Colonic mucosa (tissue), 4 donors: ENCODE measurements at places on chromosomes 4 and X. TPM values are rescaled to one million over a fixed set of nuclear protein-coding genes. Genes with fewer than 3 reads are reported as not detected.

DNA sequence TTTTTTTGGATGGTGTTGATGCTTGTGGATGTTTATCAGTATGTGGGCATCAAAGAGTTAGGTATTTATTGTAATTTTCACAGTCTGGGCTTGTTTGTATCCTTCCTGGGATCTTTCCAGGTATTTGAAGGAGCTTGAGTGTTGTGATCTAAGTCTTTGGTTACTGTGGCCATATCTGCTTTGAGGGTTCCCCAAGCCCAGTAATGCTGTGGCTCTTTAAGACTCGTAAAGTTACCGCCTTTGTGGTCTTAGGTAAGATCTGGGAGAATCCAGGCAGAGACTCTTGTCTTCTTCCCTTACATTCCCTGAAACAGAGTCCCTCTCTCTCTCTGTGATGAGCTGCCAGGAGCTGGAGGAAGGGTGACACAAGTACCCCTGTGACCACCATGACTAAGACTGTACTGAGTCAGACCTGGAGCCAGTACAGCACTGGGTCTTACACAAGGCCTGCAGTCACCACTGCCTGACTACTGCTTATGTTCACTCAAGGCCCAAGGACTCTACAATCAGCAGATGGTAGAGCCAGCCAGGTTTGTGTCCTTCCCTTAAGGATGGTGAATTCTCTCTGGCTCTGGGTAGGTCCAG is 62.2 kb downstream of the FMR1NB start:
- H3K4me3 ChIP-seq = no peak overlapping the region
- H3K27ac ChIP-seq = no peak overlapping the region
- no peaks in the 10 kb centered on the region for H3K4me1 ChIP-seq
- no peak for DNase-seq

GRCh38 chr4:148021686-148022085 is 289.8 kb downstream of the ARHGAP10 start:
- DNase-seq = no peak
- H3K4me1 ChIP-seq = no peaks in the 10 kb centered on the region
- H3K36me3 ChIP-seq = no peaks in the 10 kb centered on the region
- H3K27me3 ChIP-seq = no peaks in the 10 kb centered on the region

GRCh38 chr4:184460499-184461285 is 13.7 kb downstream of the IRF2 start:
- no peaks in the 10 kb centered on the region for H3K36me3 ChIP-seq
- no peaks in the 10 kb centered on the region for H3K27me3 ChIP-seq
- H3K4me1 ChIP-seq = no peaks in the 10 kb centered on the region
- no peak overlapping the region for H3K27ac ChIP-seq
- H3K4me3 ChIP-seq = no peak overlapping the region

DNA sequence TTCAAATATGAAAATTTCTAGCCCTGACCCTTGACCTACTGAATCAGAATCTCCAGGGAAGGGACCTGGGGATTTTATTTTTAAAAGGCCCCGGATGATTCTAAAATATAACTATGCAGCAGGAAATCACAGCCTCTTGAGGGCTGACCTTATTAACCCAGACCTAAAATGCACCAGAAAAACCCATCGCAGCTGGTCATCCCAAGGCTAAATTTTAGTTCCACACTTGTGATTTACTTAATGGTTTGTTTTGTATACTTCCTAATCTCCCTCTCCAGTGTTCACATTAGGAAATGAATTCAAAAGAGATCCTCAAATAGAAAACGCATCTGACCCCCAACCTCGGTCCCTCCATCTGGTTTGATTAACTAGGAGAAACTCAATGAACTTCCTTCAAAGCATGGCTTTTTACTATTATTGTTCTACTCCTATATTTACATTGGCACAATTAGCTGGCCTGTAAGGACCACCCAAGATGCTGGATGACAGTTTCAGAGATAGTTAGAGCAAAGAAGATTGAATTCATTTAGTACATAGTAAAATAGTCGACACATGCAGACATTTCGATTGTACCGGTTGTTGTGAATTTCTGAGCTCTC is 147.8 kb upstream of the MED14 start:
- H3K4me3 ChIP-seq = no peak overlapping the region
- no peaks in the 10 kb centered on the region for H3K27me3 ChIP-seq
- no peak for DNase-seq
- H3K36me3 ChIP-seq = no peaks in the 10 kb centered on the region

DNA sequence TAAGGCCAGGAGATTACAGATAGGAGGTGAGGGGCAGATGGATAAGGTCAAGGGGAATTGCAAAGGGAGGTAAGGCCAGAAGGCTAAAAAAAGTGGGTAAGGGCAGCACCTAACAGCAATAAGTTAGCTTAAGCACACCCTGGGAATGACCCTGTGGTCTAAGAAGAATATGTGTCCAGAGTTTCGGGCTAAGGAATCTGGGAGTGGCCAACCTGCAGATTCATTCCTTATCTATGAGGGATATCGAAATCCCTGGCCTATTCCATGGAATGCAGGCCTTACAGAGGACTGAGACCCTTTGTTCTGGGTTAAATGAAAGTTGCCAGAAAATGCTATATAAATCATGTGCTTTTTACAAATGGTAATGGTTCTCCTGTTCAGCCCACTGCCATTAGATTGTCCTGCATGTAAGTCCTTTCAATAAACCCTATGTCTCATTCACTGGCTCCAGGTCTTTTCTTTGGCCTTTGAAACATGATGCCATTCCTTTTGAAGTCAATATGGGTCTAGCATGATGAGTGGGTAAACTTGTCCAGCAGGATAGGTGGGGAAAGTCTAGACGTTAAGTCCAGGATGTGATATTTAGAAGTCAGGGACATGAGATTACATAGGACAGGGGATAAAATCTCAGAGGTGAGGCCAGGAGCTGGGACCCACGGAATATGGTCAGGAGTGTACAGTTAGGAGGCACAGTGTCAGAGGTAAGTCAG is 226.2 kb downstream of the TACR3 start:
- H3K4me1 ChIP-seq = no peaks in the 10 kb centered on the region
- H3K4me3 ChIP-seq = no peak overlapping the region
- H3K27me3 ChIP-seq = no peaks in the 10 kb centered on the region
- no peak overlapping the region for H3K27ac ChIP-seq
- DNase-seq = no peak

DNA sequence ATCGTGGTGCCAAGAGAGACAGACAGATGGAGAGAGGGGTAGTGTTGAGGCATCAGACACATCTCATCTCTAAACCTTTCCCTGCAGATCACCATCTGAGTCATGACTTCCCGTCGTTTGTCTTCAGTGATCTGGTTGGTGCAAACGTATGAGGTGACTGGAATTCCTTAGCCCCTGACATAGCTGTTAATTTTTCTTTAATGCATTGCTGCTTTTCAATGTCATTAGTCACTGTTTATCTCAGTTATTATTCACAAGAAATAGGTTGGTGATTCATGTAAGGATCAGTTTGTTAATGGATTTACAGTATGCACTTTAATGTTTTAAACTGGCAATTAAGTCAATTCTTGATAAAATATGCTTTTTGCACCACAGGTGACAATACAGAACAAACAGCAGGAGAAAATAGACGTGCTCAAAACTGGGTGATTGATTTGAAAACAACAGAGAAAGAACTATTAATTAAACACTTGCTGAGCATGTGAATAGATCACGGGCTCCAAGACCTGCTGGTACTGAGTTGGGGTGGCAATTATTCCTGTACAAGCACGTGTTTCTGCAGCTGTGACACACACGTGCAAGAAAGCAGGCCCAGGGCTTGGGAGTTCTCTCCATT is 1.3 kb upstream of the TMEM154 start:
- H3K4me3 ChIP-seq = no peak overlapping the region
- DNase-seq = no peak
- no peak overlapping the region for H3K27ac ChIP-seq
- H3K4me1 ChIP-seq = no peaks in the 10 kb centered on the region

DNA sequence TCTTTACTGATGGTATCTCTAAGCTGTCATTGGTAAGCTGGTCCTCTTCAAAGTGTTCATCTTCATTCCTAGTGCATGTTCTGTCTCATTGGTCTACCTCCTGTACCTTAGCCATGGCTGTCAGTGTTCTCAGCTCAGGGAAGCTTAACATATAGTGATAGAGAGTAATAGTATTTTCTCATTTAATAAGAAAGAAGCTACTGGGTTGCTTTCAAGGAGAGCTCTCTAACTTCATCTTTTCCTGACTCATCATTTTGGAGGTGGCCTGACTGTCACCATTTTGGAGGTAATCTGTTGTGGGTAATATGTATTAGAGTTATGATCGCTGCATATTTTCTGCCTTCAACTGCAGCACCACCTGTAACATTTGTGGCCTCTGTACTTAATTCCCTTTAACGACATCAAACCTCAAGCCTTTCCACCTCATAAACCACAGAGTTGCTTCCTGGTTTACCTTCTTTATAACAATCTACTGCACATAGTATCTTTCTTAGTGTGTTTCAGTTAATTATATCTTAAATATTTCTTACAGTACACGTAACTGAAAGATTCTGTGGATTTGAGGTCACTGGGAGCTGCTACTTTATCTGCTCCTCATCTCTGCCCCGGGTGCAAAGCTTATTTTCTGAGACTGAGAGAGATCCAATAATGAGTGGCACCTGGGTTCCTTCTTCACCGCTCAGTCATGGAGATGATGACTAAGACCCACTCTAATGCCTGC is 474.0 kb upstream of the TECRL start:
- no peak overlapping the region for H3K27ac ChIP-seq
- H3K4me3 ChIP-seq = no peak overlapping the region
- no peaks in the 10 kb centered on the region for H3K27me3 ChIP-seq
- no peaks in the 10 kb centered on the region for H3K4me1 ChIP-seq
- DNase-seq = no peak

- H3K36me3 ChIP-seq = no peaks in the 10 kb centered on the region
- H3K27me3 ChIP-seq = no peaks in the 10 kb centered on the region
- H3K27ac ChIP-seq = no peak overlapping the region
Measured at GRCh38 chr4:150368667-150369066, 213.3 kb upstream of the MAB21L2 start.

- H3K4me3 ChIP-seq = no peak overlapping the region
- DNase-seq = no peak
- no peaks in the 10 kb centered on the region for H3K27me3 ChIP-seq
- no peaks in the 10 kb centered on the region for H3K36me3 ChIP-seq
Measured at GRCh38 chr4:184274286-184274951, 56.7 kb upstream of the ENPP6 start.

- H3K27ac ChIP-seq = no peak overlapping the region
- DNase-seq = no peak
- H3K36me3 ChIP-seq = no peaks in the 10 kb centered on the region
- no peaks in the 10 kb centered on the region for H3K27me3 ChIP-seq
- no peak overlapping the region for H3K4me3 ChIP-seq
- no peaks in the 10 kb centered on the region for H3K4me1 ChIP-seq
Measured at GRCh38 chrX:40928076-40928475, 157.2 kb upstream of the USP9X start.

The PITX2 gene
- total RNA-seq = 0.64 TPM

The UCP1 gene
- not detected for total RNA-seq

The RTL3 gene
- not detected for total RNA-seq

The VEGFD gene
- 2.5 TPM for total RNA-seq

The SEC24B gene
- total RNA-seq = 26.5 TPM

The CXorf65 gene
- not detected for total RNA-seq

The XAGE1A gene
- total RNA-seq = not detected

The DMP1 gene
- not detected for total RNA-seq

The MOB1B gene
- total RNA-seq = 15.6 TPM

The PCDH10 gene
- total RNA-seq = 0.22 TPM
